Chondrocyte (in vitro differentiated cells): ENCODE measurements at places on chromosomes 11 and 22. TPM values are rescaled to one million over a fixed set of nuclear protein-coding genes. Genes with fewer than 3 reads are reported as not detected.

The RCOR2 gene
- 1.3 to 3.8 TPM (median 2.7 TPM) in 3 replicates for total RNA-seq

The JAML gene
- total RNA-seq, result not detected in 3 replicates

DNA sequence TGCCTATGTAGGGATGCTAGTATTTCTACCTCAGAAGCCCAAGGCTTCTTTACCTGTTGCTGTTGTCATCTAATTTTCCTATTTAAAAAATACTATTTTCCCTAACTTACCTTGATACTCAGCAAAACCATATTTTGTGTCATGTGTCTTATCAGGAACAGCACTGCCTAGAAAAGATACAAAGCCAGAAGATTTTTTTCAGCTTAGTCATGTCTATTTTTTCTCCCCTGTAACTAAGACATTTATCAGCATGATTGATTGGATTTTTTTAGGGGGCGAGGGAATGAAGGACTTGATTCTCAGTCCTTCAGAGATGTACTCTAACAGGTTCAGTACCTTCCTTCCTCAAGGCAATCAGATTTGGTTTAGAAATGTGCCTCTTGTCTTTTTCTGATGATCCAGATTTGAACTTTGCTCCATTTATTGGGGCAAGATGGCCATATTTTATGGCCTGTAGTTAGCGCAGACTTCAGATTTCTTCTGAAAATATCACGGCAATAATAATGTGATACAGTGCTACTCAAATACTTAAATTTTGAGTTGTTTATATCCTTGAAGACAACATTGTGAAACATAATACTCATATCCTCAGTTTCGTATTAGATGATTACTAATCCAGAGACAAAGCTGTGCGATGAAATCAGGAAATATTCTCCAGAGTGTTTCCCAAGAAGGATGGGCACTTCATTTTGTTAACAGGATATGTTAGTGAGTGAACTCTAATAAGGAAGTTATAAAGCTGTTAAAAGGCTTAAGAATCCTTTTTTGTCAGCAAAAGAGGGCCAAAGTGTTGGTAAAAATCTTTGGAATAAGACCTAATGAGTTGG lies 3.8 kb upstream of the PIK3IP1 start:
- peaks cover 32% of the 10 kb centered on the region for H3K4me1 ChIP-seq
- no peak overlapping the region for H3K4me3 ChIP-seq
- DNase-seq, result no peak
- H3K27me3 ChIP-seq, result no peaks in the 10 kb centered on the region

- H3K4me1 ChIP-seq, result no peaks in the 10 kb centered on the region
- peaks cover 33% of the 10 kb centered on the region for H3K27me3 ChIP-seq
- no peaks in the 10 kb centered on the region for H3K36me3 ChIP-seq
- no peak overlapping the region for H3K4me3 ChIP-seq
Observed at GRCh38 chr22:37112084-37112728, 2.7 kb upstream of the TMPRSS6 start.

DNA sequence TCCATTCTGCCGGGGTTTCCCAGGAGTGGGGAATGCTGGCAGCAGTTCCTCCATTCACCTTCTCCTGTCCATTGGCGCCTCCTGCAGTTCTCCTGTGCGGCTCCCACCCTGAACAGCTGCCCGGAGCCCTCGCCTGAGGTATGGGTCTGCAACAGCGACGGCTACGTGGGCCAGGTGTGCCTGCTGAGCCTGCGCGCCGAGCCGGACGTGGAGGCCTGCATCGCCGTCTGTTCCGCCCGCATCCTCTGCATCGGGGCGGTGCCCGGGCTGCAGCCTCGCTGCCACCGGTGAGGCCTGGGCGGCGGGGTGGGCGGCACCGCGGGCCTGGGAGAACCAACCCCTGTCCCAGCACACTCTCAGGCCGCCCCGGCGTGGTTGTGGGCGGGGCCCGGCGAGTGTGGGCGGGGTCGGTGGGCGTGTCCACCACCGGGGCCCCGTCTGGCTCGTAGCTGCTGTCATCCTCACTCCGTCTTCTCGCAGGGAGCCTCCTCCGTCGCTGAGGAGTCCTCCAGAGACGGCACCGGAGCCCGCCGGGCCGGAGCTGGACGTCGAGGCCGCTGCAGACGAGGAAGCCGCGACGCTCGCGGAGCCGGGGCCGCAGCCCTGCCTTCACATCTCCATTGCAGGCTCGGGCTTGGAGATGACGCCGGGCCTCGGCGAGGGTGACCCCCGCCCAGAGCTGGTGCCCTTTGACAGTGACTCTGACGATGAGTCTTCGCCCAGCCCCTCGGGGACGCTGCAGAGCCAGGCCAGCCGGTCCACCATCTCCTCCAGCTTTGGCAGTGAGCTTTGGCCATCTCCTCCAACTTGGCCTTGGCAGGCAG lies 14.0 kb upstream of the RELT start:
- no peak overlapping the region for H3K27ac ChIP-seq
- H3K36me3 ChIP-seq, result peaks cover 38% of the 10 kb centered on the region
- no peaks in the 10 kb centered on the region for H3K27me3 ChIP-seq
- DNase-seq, result no peak
- peaks cover 4% of the 10 kb centered on the region for H3K4me1 ChIP-seq

The KBTBD3 gene
- total RNA-seq, result 3.5 to 4.0 TPM (median 4.0 TPM) in 3 replicates

- peaks cover 25% of the 10 kb centered on the region for H3K36me3 ChIP-seq
- H3K27ac ChIP-seq, result peak overlapping the region; percentile 94
- DNase-seq, result no peak
- H3K27me3 ChIP-seq, result no peaks in the 10 kb centered on the region
- H3K4me3 ChIP-seq, result peak overlapping the region; percentile 31
- H3K4me1 ChIP-seq, result peaks cover 31% of the 10 kb centered on the region
Observed at GRCh38 chr11:2825261-2825888, 60.2 kb downstream of the CDKN1C start.

- peak overlapping the region; percentile 98 for H3K27ac ChIP-seq
- H3K27me3 ChIP-seq, result no peaks in the 10 kb centered on the region
- H3K36me3 ChIP-seq, result peaks cover 53% of the 10 kb centered on the region
- H3K4me1 ChIP-seq, result peaks cover 84% of the 10 kb centered on the region
- H3K4me3 ChIP-seq, result peak overlapping the region; percentile 37
Observed at GRCh38 chr22:36325154-36326031, 62.4 kb downstream of the MYH9 start.

DNA sequence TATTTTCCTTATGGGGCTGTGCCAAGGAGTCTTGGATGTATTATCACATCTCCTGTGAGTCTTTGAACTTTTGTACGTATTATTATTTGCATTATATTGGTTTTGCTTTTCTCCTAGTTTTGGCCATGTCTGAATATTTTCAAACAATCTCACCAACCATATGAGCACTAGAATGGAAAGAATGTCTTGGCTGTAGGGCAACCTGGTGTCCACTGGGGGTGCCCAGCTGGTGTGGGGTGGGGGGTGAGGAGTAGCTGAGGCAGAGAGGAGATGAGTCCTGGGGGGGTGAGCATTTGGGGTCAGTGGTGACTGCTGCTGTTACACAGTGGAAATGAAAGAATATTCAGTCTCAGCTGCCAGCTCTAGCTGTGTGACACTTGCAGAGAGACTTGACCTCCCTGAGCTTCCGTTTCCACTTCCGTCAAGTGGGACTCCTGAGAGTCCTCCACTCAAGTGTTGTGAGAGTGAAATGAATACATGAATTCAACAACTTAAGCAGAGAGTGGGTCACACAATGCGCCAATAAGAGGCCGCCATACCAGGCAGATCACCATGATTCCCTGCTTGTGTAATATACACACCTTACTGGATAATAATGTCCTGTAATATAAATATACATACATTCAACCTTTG lies 12.7 kb upstream of the PVALB start:
- no peaks in the 10 kb centered on the region for H3K4me1 ChIP-seq
- H3K4me3 ChIP-seq, result no peak overlapping the region

DNA sequence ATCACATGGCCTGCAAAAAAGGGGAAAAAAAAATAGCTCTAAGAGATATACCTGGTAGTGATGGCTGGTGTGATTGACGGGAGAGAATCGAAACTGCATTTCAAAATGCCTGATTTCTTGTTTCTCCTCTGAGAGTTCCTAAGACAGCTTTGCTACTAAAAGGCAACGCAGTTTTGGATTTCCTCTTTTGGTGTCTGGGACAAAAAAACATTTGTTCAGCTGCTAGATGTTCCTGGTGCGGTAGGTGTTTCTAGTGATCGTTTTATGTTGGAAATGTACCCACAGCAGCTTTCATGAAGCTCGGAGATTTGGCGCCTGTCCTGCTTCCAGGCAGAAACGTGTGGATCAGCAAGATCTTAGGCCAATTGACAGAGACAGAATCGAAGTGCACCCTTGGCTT lies 18.1 kb downstream of the P2RX3 start:
- peaks cover 4% of the 10 kb centered on the region for H3K4me1 ChIP-seq
- H3K27ac ChIP-seq, result no peak overlapping the region
- H3K4me3 ChIP-seq, result no peak overlapping the region
- DNase-seq, result no peak
- H3K36me3 ChIP-seq, result peaks cover 2% of the 10 kb centered on the region
- peaks cover 12% of the 10 kb centered on the region for H3K27me3 ChIP-seq

DNA sequence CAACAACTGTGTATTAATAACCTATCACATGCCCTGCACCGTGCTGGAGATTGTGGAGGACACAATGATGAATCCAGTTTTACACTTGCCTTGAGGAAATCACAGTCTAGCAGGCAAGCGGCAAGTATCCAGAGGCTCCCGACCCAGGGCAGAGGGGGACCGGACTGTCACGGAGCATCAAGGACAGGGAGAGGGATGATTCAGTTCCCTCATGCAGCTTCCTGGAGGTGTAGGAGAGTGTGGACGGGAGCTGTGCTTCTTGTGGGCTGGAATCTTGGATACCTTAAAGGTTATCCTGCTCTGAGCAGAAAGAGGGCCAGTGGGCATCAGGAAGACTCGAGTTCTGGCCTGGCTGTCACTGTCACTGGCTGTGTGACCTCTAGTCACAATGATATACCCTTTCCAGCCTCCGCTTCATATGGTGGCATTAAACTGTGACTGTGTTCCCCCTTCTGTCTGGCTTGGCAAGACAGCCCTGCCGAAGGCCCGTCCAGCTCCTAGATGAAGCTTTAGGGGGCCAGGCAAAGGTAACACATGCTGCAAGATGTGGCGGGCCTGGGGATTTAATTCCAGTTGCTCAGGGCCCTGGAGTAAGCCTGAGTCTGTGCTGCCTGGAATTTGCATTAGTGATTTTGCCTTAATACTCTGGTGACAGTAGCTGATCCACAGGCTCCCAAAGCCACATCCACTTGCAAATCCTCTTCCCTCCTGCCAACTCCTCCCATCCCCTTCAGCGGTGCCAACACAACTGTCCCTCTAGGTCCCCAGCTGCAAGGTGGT lies 162.8 kb downstream of the DSCAML1 start:
- H3K27me3 ChIP-seq, result peaks cover 28% of the 10 kb centered on the region
- H3K4me1 ChIP-seq, result no peaks in the 10 kb centered on the region
- DNase-seq, result no peak
- no peaks in the 10 kb centered on the region for H3K36me3 ChIP-seq
- H3K4me3 ChIP-seq, result no peak overlapping the region

The PARVG gene
- 0.15 to 0.27 TPM in 2 of 3 replicates, not detected in the other for total RNA-seq

GRCh38 chr11:6353367-6353987 lies 33.2 kb upstream of the CAVIN3 start:
- peaks cover 38% of the 10 kb centered on the region for H3K4me1 ChIP-seq
- no peaks in the 10 kb centered on the region for H3K36me3 ChIP-seq
- H3K27me3 ChIP-seq, result peaks cover 6% of the 10 kb centered on the region
- no peak for DNase-seq

The OR8D4 gene
- total RNA-seq, result not detected in 3 replicates

GRCh38 chr11:133204158-133204557 lies 328.1 kb downstream of the OPCML start:
- H3K4me3 ChIP-seq, result no peak overlapping the region
- no peaks in the 10 kb centered on the region for H3K27me3 ChIP-seq
- H3K27ac ChIP-seq, result no peak overlapping the region
- DNase-seq, result no peak
- no peaks in the 10 kb centered on the region for H3K36me3 ChIP-seq

DNA sequence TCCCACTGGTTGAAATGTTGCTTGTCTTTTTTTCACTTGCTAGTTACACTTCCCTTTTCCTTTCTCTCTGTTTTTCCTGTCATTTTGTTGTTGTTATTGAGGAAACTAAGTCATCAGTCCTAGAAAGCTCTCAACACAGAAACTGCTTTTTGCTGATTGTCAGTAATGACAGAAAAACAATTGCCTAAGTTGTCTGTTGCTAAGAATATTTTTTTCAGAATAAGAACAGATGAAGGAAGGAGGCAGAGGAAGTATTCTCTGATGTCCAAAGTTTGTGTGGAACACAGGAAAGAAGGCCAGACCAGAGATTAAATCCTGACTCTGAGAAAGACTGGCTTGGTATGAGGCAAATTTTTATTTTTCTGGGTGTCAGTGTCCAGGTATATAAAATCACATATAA lies 163.3 kb downstream of the CASP12 start:
- no peak for DNase-seq
- no peak overlapping the region for H3K4me3 ChIP-seq
- H3K4me1 ChIP-seq, result no peaks in the 10 kb centered on the region
- no peaks in the 10 kb centered on the region for H3K36me3 ChIP-seq

GRCh38 chr22:26463688-26464087 lies 19.9 kb downstream of the HPS4 start:
- peaks cover 21% of the 10 kb centered on the region for H3K4me1 ChIP-seq
- no peak for DNase-seq
- H3K27ac ChIP-seq, result no peak overlapping the region
- H3K36me3 ChIP-seq, result peaks cover 36% of the 10 kb centered on the region
- H3K4me3 ChIP-seq, result no peak overlapping the region

The MIAT gene
- 2.5 to 6.2 TPM (median 3.5 TPM) in 3 replicates for total RNA-seq

The STK33 gene
- 3.0 to 4.5 TPM (median 3.4 TPM) in 3 replicates for total RNA-seq

GRCh38 chr22:42964994-42965699 lies 49.8 kb downstream of the PACSIN2 start:
- no peaks in the 10 kb centered on the region for H3K27me3 ChIP-seq
- H3K4me1 ChIP-seq, result peaks cover 77% of the 10 kb centered on the region
- H3K36me3 ChIP-seq, result peaks cover 7% of the 10 kb centered on the region
- peak overlapping the region; percentile 74 for H3K27ac ChIP-seq
- no peak for DNase-seq
